ENCODE measurements at places on chromosomes 4 and X. TPM values are rescaled to one million over a fixed set of nuclear protein-coding genes. Genes with fewer than 3 reads are reported as not detected.

GRCh38 chrX:47578692-47579091 is 3.5 kb upstream of the TIMP1 start:
- no peak for DNase-seq

DNA sequence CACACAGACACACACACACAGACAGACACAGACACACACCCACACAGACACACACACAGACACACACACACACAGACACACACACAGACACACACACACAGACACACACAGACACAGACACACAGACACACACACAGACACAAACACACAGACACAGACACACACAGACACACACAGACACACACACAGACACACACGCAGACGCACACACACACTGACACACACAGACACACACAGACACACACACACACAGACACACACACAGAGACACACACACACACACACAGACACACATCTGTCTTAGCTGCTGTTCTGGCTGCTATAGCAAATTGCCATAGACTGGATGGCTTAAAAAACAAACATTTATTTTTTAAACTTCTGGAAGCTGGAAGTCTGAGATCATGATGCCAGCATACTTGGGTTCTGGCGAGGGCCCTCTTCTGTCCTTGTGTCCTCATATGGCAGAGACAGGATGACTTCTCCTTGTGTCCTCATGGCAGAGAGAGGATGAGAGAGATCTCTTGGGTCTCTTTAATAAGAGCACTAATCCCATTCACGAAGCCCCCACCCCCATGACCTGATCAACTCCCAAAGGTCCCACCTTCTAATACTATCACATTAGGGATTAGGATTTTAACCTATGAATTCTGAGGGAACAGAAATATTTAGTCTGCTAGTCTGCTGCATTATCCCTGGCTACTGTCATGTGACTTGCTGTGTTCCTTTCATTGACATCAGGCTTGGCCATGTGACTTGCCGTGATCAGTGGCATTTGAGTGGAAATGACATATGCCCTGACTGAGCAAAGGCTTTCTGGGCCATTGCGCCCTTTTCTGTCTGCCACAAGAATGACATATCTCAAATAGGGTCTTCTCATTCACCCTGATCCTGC is 32.7 kb upstream of the RASGEF1B start:
- no peak for DNase-seq

DNA sequence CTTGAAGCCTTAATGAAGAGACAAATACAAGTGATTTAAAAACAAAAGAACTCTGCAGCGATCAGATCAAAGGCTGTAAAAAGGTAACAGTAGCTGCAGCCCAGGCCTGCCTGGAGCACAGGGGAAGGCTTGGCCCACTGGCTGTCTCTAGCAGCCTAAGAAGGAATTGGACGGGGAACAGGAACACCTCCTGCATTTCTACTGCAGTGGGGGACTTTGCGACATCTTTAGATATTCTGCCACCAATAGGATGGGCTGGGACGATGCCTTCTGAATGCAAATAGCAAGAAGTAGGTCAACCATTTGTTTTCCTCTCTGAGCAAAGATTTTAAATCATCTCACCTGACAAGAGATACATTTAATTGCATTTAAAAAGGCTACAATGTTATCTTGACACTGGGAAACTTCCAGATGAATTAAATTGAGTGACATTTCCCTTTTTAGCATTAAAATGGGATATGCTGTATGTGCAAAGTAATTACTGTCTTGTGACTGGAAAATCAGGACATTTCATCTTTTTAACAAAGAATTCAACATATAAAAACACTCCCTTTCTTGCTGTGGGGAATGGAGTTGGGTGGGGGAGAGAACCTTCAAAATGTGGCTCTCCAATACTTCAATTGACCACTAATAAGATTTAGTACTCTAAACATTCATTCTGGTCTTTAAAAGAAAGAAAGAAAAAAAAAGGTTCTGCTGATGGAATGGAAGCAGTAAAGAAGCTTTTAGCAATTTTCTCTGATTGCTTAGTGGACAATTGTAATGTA is 70.0 kb downstream of the NYX start:
- no peak for DNase-seq

DNA sequence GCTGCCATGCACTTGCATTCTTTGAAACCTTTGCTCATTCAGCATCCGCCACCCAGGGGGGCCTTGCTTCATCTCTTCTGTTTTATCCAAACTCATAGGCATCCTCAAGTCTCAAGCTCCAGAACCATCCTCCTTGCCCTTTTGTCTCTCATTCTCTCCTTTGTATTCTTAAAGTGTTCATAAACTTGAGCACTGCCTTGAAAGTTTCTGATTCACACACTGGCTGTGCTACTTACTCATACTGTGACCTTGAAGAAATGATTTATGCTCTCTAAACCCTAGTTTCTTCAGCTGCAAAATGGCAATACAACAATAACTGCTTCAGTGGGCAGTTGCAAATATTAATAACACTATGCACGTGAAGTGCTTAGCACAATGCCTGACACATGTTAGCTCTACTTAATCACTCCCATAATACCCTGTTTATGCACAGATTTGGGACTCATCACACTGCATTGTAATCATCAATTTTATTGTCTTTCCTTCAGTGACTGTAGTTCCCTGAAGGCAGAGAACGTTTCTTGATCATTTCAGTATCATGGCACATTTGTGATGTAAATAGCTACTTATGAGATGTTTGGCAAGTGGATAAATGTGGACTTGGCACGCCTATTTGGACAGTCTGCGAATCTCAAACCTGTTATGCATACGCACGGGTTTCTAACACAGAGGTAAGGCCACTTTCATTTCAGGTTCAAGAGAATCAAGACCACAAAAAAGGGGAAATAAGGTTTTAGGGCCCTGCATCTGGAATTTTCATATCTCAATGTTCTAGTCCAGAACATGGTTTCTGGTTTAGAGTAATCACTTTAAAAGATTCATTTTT is 291.0 kb downstream of the LDB2 start:
- DNase-seq, result no peak

DNA sequence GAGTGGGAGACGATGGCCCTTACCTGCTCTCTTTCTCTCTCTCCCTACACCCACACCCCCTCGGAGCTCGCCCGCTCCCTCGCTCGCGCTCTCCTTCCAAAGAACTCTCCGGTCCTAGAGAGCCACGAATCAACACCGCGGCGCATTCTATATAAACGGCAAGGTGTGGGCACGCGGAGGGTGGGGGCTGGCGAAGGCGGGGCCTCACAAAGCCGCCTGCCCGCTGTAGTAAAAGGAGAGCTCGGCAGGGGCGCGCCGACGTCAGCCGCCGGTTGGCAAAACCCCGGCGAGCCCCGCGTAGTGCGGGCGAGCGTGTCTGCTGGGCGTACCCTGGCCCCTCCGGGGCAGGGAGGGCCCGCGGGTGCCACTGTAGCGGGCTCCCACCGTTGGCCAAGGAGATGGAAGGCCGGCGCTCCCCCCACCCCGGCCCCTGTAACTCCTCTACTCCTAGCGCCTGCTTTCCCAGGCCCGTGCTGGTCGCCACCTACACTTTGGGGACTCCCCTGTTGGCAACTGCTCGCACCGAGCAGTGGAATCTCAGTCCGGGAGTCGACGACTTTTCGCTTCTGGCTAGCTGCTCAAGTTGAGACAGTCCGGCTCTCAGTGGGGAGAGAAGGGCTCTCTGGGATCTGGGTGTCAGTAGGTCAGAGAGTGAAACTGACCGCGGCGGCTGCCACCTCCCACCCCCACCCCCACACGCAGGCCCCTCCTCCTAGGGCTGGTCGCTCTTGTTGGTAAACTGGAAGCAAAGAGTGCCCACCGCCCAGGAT is 325.5 kb upstream of the F9 start:
- DNase-seq, result no peak

DNA sequence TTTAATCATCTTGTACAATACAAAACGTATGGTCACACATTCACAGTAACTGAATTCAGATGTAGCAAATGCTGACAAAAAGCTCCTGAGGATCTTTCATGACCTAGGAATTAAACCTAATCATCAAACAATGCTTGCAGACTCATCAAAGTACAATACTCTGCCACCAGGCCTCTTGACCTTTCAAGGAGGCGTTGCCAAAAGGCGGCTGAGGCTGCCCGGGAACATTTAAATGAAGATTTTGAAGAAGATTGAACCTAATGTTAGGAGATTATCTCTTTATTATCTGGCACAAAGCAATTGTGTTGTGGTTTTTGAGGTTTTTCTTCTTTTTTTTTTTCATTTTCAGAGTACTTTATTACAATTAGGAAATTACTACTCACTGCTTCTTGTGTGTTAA is 340.5 kb downstream of the GALNTL6 start:
- DNase-seq, result no peak

- no peak for DNase-seq
These were observed 118.7 kb downstream of the KLHL8 start for GRCh38 chr4:87101543-87102199.

DNA sequence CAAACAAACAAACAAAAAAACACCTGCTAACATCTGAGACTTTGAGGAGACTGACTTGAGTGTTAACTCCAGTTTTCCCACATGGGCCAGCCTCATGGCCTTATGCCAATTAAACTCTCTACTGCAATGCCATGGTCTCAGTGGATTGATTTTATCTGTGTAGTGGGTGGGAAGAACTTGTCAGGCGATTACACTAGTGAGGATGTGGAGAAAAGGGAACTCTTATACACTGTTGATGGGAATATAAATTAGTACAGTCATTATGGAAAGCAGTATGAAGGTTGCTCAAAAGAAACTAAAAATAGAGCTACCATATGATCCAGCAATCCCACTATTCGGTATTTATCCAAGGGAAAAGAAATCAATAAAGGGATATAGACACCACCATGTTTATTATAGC is 12.8 kb upstream of the XIAP start:
- DNase-seq, result no peak

- no peak for DNase-seq
These were observed 208.7 kb downstream of the SOWAHB start for GRCh38 chr4:76689145-76689817.

DNA sequence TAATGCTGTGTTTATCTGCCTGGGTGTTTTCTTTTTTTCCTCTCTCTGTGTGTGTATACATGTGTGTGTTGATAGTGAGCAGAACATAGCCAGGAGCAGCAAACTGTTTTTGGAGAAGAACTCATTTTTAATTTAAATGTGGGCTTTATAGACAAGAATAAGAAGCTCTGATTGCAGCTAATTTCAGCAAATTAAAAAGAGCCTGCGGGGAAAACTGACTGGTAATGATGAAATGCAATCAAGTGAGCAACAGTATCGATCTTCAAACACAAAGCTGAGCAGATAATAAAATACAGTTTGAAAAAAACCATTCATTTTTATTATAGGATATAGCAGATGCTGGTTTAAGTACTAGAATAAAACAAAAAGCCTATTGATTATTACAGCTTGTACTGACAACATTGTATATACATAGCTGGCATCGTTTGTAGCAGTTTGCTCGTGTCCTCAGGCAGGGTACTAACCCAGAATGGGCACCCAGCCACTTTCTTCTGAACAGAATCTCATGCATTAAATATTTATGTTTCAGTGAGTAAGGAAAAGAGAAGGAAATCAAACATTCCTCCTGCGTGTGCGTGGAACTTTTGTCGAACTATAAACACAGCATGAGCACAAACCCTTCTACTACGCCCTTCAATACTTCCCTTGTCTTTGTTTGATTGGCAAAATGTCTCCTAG is 73.5 kb upstream of the ZFP42 start:
- DNase-seq, result no peak

DNA sequence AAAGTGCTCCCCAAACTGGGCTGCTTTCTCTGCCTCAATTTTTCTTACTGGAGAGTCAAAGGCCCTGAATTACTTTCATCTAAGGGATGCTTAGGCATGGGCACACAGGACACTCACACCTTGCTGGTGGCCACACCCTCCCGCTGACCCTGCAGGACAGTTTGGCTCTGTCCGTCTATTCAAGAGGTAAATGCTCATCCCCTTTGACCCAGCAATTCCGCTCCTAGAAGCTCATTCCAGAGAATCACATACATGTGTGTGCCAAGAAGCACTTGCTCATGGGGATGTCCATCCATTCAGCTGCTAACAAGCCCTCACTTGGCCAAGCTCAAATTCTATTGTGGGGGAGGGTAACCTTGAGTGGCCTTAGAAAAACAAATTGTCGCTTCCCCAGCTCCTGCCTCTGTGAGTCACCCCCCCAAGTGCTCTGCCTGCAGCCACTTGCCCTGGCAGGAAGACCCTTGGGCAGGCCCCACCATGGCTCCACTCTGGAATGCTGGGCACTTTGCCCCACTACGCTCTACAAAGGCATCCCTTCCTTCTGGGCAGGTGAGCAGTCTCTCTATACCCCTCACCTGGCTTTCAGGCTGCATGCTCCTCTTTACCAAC is 54.5 kb downstream of the HTRA3 start:
- DNase-seq, result peak; percentile 36

DNA sequence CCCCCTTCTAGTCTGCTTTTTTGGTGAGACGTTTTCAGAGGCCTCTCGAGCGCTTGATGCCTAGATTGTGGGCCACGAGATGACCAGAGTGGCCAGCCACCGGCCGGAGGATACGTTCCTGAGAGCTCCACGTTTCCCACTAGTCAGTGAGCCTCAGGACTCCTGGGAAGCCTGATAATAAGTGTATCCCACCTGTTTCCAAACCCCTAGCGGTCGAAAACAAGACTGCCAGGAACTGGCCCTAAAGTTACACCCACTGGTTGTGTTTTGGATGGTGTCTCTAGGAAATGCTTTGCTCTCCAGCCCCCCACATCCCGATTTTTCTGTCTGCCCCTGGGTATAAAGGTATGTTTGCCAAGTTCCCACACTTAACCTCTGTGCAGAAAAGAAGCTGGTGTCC is 4.6 kb upstream of the RS1 start:
- DNase-seq, result no peak

- DNase-seq, result no peak
These were observed 100.6 kb downstream of the GC start for GRCh38 chr4:71683309-71683708.

DNA sequence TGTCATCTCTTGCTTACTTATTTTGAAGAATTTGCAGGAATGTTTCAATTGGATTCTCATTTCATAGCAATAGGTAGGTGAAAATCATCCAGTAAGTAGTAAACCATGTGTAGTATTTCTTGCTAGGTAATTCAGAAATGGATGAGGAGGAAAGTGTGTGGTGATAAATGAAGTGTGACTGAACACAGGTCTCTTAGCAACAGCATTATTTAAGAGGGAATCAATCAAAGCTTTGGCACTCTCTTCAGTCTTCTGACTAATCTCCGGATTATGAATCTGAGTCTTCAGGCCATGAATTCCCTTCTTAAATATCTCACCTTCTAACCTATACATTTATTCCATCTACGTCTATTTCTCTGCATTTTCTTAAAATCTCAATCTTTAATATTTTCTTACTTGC is 55.8 kb upstream of the ARHGAP24 start:
- DNase-seq, result no peak

- DNase-seq, result no peak
These were observed 27.5 kb upstream of the PCDH18 start for GRCh38 chr4:137559801-137560200.

GRCh38 chrX:70979136-70979762 is 48.4 kb upstream of the SLC7A3 start:
- no peak for DNase-seq

MEPE gene
- total RNA-seq, result not detected

WDR1 gene
- 462 TPM for total RNA-seq

PDHA2 gene
- not detected for total RNA-seq

PRSS12 gene
- 15.3 TPM for total RNA-seq

NAP1L3 gene
- 33.2 TPM for total RNA-seq

PFKFB1 gene
- total RNA-seq, result 0.25 TPM

CCDC110 gene
- total RNA-seq, result 3.7 TPM

APLN gene
- 1.3 TPM for total RNA-seq

EDA gene
- total RNA-seq, result 0.65 TPM

Data from chondrocyte (in vitro differentiated cells).